ENCODE measurements at places on chromosomes 7 and 10.

- DNase-seq: no peak
Measured at GRCh38 chr7:93715234-93715633, 140.7 kb upstream of the CALCR start.

DNA sequence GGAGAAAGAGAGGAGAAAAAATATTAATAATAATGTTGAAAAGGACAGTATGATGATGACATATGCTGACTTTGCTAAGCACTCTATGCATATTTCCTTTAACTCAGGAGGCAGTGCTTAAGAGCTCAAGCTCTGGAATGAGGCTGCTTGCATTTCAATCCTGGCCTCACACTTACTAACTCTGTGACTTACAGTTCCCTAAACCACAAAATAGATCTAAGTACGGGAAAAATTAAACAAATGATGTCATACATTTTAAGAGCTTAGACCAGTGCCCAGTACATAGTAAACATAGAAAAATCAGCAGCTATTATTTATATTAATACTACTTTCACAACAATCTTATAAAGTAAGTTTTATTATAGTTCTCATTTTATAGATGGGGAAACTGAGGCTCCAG is 61.3 kb downstream of the GFRA1 start:
- no peak for DNase-seq

- DNase-seq: no peak
Measured at GRCh38 chr7:134454277-134454676, 4.6 kb downstream of the AKR1B1 start.

GRCh38 chr7:66679633-66680244 is 51.1 kb downstream of the KCTD7 start:
- DNase-seq: no peak

GRCh38 chr10:102982296-102982695 is 64.2 kb downstream of the CNNM2 start:
- no peak for DNase-seq

GRCh38 chr10:45241865-45242520 is 73.4 kb downstream of the OR13A1 start:
- DNase-seq: no peak

DNA sequence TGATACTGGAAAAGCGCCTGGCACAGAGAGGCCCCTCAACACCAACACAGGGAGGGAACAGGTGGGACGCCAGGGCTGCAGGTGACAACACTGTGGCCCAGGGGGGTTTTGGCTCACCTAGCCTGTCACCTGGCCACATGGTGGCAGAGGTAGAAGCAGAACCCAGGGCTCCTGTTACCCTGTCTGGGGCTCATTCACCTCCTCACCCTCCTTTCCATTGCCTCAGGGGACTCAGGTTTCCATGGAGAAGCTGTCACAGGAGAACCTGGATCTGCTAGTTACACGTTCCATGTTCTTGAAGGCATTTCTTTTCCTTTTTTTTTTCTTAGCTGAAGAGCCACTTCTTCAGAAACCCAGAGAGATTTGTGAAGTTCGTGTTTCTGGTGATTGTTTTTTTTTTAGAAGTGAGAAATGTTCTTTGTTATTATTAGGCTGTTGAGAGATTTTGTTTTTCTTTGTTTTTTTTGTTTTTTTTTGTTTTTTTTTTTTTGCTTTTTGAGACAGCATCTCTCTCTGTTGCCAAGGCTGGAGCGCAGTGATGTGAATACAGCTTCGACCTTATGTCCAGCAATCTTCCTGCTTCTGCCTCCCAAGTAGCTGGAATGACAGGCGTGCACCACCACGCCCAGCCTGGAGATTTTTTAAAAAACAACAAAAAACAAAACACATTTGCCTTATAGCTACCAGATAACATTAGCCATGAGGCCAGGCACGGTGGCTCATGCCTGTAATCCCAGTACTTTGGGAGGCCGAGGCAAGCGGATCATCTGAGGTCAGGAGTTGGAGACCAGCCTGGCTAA is 16.0 kb downstream of the DENND2A start:
- DNase-seq: no peak

GRCh38 chr7:151901828-151902227 is 24.9 kb upstream of the PRKAG2 start:
- no peak for DNase-seq

DNA sequence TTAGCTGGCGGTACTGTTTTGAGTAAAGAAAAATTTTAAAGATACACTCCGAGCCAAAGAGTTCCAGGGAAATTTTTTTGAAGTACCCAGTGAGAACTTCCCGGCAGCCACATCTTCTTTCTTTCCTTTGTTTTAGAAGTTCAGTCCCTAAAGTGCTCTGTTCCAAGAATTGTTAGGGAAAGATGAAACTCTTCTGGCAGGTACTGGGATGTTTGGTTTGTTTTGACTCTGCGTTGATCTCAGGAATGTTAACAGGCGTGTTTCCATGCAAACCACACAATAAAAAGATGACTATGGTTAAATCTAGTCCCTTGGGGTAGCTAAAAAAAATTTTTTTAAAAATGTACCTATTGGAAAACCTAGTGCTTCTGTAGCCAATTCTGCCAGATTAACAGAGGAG is 224.7 kb upstream of the PHYHIPL start:
- DNase-seq: no peak

GRCh38 chr7:70589590-70589989 is 542.4 kb upstream of the GALNT17 start:
- no peak for DNase-seq

- no peak for DNase-seq
Measured at GRCh38 chr7:124914298-124914697, 15.3 kb downstream of the POT1 start.

GRCh38 chr10:79197558-79197957 is 128.8 kb downstream of the ZMIZ1 start:
- DNase-seq: no peak

DNA sequence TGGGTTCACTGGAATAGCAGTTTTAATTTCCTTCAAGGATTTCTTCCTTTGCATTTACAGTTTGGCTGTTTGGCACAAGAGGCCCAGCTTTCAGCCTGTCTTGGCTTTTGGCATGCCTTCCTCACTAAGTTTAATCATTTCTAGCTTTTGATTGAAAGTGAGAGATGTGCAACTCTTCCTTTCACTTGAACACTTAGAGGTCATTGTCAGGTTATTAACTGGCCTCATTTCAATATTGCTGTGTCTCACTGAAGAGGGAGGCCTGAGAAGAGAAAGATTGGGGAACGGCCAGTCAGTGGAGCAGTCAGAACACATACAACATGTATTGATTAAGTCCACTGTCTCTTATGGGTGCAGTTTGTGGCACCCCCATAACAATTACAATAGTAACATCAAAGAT is 33.9 kb downstream of the PTTG1IP2 start:
- no peak for DNase-seq

DNA sequence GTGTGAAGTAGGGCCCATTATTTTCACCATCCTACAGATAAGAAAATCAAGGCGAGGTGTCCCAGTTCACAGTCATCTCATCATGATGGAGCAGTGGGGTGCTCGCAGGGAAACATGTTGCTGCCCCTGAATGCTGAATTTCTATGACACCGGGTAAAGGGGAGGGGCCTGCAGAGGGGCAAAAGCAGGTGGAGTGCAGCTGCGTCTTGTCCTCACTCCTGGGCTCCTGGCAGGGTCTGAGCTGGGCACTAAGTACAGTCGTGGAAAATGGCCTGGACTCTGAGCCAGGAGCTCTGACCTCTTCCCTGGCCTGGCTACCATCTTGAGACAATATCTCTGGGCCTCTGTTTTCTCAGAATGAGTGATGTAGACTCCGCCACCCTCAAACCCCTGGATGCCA is 253.1 kb upstream of the PITRM1 start:
- DNase-seq: no peak

GRCh38 chr7:29995652-29996051 is 6.1 kb upstream of the SCRN1 start:
- DNase-seq: no peak

DNA sequence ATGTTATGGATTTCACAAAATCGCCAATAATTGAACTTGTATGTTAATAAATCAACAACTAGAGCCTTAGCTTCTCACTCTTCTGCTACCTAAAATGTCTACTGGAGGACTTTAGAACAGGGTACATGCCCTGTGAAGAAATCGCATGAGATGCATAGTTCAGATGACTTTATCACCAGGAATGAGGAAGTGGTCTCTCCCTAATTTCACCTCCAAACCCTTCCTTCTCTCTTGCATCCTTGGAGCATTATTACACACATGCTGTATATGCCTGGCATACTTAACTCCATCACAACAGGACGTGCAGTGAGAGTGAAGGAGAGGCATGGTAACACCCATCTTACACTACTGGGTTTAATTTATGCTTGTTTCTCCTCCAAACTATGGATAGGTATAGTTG is 27.8 kb downstream of the RHEB start:
- no peak for DNase-seq

GRCh38 chr10:124039483-124040013 is 53.9 kb downstream of the CHST15 start:
- DNase-seq: no peak

DNA sequence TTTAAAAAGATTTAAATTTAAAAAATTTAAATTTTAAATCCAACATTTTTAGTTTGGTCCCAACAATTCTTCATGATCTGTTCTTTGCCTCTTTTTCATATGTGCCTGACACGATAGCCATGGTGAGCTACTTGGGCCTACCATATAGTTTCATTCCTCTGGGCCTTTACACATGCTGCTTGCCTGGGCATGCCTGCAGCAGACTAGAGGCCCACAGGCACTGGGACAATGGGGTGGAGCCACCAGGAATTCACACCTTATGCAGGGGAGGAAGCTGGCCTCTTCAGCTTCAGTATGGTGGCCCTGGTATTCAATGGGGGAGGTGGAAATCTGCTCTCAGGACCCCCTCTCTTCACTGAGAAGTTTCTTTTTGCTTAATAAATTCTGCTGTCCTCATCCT is 37.8 kb upstream of the ZNF365 start:
- no peak for DNase-seq

GRCh38 chr10:86553639-86554038 is 32.0 kb upstream of the WAPL start:
- DNase-seq: no peak

- DNase-seq: no peak
Measured at GRCh38 chr10:119509909-119510451, 32.5 kb downstream of the RGS10 start.

GRCh38 chr7:152411389-152411788 is 24.4 kb downstream of the KMT2C start:
- no peak for DNase-seq

DNA sequence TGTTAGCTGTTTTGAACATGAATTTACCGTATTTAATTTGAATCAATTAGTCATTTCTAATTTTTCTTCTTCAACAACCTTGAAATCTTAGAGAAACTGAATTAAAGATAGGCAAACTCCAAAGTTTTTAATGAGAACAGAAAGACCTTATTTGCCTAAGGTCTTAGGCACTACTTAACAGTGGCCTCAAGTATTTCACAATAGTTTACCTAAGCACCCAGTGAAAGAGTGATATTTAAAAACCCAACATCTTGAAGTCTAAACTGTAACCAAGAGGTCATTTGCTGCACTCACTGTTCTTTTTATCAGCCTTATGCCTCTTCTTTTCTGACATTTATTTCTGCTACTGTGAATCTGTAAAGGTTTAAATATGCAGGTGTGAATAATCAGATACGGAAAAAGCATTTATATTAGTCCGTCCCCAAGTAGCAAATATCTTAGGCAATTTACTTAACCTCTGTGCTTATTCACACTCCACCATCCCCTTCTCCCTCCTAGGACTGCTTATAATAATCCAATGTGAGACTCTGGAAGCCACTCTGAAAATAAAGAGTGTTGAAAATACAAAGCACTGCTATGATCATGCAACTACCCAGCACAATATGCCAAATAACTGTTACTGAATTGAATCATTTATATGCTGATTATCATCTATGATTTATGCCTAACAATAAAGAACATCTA is 105.7 kb downstream of the ELAPOR2 start:
- DNase-seq: no peak

DNA sequence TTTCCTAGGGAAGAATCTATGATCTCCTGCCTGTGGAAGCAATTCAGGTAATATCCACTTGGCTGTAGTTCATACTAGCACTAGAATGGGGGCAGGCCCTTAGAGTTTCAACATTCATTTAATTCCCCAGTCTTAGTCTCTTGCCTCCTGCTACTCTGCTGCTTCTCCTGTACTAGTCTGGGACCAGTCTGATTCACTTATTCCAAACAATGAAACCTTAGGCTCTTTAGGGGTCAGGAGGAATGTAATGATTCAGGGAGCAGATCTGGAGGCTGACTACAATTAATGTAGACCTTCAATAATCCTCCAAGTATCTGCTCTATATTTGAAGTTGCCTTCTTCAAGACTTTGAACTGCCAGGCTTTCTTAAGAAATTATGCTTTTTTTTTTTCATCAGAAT is 101.8 kb downstream of the GNAT3 start:
- DNase-seq: no peak

GRCh38 chr10:113897693-113898618 is 43.5 kb downstream of the NHLRC2 start:
- DNase-seq: no peak

DNA sequence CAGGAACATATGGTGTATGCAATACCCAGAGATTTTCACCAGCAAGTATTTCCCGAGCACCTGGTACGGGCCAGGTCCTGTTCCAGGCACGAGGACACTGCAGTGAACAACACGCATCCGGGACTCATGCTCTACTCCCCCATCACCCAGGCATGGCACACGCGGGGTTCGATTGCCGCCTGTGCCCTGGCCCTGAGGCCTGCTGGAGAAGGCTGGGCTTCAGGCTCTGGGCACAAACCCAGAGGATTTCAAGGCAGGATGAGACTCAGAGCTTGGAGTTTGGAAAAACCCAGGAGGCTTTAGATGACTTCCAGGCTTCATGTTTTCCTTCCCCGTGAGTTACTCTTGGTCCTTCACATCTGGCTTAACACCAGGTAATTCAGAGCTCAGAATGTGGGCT is 143.5 kb downstream of the NEURL1 start:
- DNase-seq: no peak

DNA sequence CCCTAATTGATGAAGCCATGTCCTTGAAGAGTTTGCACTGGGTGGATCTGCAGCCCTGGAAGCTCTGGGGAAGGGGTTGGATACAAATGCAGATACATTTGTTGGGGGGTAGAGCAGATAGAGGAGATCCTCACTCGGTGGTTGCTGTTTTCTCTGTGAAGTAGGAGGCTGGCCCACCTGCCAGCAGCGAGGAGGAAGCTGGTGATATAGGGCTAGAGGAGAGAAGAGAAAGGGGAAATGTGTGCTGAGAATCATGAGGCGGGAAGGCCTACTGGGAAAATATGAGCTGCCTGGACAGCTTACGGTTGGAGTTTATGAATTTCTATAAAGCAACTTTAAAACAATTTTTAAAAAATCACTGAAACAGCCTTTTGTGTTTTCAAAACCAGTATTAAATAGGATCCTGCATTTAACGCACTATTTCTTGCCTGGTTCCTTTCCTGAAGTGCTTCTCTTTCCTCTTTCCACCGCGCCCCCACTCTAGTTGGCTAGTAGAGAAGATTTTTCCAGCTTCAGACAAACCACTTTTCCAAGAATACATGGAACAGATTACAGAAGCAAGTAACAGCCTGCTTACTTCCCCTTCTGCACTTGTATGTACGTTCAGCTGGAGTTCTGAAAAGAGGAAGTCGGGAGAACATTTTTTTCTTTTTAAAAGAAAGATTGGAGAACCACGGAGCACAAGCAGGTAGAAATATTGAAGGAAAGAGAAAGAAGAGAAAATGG is 100.6 kb upstream of the GLCCI1 start:
- DNase-seq: no peak
